CD4-positive, alpha-beta T cell treated with Interleukin-17A for 1 hour (primary cell): ENCODE measurements at places on chromosomes 7 and 10.
A peak's percentile ranks its signal among the peaks of the same experiment; 100 is the strongest.

- DNase-seq = no peak
These were observed 50.7 kb upstream of the RPA3 start for GRCh38 chr7:7768977-7769709.

DNA sequence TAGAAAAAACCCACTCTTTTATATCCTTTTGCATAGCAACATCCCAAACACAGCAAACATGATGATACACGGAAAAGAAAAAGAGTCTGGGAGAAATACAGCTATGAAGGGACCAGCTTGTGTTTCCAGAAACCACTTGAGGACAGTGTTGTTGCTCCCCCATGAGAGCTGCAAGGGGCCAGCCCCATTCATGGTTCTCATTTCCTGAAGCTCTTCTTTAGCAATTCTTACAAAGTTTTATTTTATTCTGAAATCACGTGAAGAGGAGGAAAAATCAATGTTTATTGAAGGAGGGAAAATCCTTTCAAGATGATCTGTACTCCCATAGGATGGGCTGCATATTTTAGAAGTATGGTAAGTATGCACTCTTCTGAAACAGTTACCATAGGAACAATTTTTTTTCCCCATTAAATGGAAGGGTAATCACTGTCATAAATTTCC, 17.5 kb upstream of the PRTFDC1 start:
- DNase-seq = no peak

- no peak for DNase-seq
These were observed 4.5 kb downstream of the TWIST1 start for GRCh38 chr7:19113002-19113350.

- DNase-seq = no peak
These were observed 138.7 kb downstream of the PTPN20 start for GRCh38 chr10:47049906-47050305.

GRCh38 chr10:77756319-77757232, 119.0 kb upstream of the KCNMA1 start:
- no peak for DNase-seq

DNA sequence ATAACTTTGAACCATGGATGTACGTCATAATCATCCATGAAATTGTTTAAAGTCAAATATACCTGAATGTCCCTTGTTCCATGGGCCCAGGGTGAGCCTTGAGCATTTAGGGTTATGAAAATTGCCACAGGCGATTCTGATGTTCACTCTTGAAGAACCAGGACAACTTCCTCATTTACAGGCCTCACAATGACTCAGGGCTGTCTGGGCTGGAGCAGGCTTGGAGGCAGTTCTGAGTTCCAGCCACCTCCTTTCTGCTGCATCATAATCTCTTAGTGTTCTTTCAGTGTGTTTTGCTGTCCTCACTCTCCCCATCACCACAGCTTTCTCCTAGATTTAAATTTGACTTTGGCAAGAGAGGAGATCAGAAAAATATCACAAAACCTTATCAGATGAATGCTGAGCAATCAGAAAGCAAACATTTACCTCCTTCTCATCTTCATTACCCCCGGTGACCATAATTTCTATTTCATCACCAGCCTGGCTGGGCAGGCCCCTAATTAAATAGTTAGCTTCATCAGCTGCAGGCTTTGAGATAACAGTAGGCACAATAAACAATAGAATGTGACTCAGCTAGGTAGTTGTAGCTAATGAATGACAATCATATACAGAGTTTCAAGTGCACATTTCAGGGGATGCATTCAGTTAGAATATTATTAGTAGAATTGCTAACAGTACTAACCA, 571.0 kb downstream of the SH2D4B start:
- no peak for DNase-seq

DNA sequence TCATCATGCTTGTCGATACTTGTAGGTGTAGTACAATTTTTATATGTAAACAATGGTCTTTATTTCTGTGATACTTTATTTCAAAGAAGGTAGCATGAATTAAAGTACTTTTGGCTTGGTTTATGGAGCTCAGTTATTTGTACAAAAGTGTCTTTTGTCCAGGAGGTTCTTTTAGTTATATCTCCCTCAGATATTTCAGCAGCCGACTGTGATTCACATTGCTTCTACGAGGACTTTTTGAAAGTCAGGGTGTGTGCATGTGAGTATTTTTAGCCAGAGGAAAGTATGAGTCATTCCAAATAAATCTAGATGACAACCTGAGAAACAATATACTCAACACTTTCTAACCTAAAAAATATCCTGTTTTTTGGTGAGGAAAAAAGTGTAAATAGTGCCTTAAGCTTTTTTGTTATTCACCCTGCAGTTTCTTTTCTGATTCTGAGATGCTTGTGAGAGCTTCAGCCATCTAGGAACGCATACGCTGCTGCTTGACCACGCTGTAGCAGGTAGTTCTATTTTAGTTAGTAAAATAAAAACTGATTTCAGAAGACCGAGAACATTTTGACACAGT, 595 bp upstream of the SUN1 start:
- peak; percentile 51 for DNase-seq

GRCh38 chr7:18283045-18283444, 212.5 kb upstream of the HDAC9 start:
- DNase-seq = no peak

- no peak for DNase-seq
These were observed 17.9 kb downstream of the OR6V1 start for GRCh38 chr7:143069912-143070500.

- DNase-seq = no peak
These were observed 872.4 kb downstream of the LRMDA start for GRCh38 chr10:76303682-76304316.

GRCh38 chr10:74153123-74153522, 2.1 kb downstream of the ADK start:
- no peak for DNase-seq

DNA sequence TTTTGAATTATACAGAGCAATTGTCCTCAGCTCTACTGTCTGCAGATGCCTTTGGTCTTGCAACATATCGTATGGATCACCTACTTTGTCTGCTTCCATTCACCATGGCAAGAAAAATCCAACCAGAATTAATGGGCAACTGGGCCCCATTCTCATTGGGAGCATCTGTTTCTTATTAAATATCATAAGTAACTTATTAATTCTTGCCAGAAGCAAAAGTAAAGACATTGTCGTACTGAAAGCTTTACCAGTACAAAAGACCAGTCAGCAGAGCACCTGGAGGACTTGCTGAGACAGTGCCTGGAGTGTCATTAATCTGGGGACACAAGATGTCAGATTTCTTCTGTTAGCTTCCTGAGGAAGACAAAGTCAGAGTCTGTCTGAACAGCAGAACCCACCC, 404.5 kb downstream of the INHBA start:
- DNase-seq = no peak

DNA sequence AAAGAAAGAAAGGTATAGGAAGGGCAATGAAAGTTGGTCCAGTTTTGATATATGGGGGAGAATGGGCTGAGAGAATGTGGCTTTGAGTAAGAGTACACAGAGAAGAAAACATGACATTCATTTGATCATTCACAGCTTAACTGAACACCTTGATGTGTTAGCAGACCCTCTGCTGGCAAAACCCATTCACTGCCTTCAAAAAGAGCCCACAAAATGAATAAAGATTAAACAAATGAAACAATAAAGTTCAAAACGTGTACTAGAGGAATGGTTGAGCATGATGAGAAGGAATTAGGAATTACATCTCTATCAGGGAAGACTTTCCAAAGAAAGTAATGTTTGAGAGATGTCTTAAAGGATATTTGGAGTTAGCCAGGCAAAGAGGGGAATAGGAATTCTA, 2.1 kb downstream of the WEE2 start:
- peak; percentile 14 for DNase-seq
